Endodermal cell (in vitro differentiated cells): ENCODE measurements at places on chromosomes 11 and 22.

GRCh38 chr11:76327756-76328388 lies 53.1 kb downstream of the THAP12 start:
- no peak for DNase-seq

DNA sequence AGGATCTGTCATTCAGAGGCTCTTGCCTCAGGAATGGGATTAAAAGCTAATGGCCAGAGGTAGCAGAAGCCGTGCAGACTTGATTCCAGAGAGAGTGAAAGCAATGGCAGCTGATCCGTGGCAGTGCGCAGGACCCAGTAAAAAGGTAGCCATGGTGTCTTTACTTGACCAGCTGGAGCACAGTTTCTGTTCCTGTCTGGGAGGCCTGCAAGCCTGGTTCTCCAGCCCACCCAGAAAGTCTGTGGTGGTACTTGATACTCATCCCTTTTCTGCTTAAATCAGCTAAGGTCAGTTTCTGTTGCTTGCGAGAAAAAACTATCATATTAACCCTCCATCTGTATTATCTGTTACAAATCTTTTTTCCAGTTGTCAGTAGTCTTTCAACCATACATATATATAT lies 86.7 kb downstream of the RPS6KA4 start:
- no peak for DNase-seq

- peak; percentile 54 for DNase-seq
These were observed 6.8 kb downstream of the RNF169 start for GRCh38 chr11:74755395-74755995.

GRCh38 chr11:2360081-2360642 lies 16.9 kb upstream of the CD81 start:
- no peak for DNase-seq

DNA sequence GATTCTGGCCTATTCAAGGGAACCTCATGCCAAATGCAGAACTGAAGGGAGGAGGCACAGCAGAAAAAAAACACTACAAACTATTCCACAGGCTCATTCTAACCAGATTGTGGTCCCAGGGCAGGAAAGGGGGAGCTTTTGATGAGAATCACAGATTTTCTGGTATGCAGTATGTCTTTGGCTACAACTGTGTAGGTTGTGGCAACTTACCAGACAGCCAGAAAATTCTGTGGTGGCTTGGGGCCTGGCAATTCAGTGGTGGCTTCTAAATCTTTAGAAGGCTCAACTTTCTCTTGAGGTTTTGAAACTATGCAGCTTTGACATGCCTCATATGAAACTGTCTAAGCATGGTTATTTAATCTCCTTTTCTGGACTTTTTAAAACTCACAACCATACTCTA lies 850.8 kb upstream of the CCDC90B start:
- no peak for DNase-seq
